ENCODE measurements at places on chromosomes 2 and 18. TPM values are rescaled to one million over a fixed set of nuclear protein-coding genes. Genes with fewer than 3 reads are reported as not detected.
A peak's percentile ranks its signal among the peaks of the same experiment; 100 is the strongest.

The LRATD1 gene
- 4.8 TPM for total RNA-seq

The PAIP2B gene
- 5.9 TPM for total RNA-seq

The DYSF gene
- 51.6 TPM for total RNA-seq

The KIAA2012 gene
- 0.31 TPM for total RNA-seq

The MYCN gene
- total RNA-seq: 5.9 TPM

The ASB18 gene
- total RNA-seq: 4.7 TPM

The B4GALT6 gene
- total RNA-seq: 3.9 TPM

The ALK gene
- total RNA-seq: 0.04 TPM

DNA sequence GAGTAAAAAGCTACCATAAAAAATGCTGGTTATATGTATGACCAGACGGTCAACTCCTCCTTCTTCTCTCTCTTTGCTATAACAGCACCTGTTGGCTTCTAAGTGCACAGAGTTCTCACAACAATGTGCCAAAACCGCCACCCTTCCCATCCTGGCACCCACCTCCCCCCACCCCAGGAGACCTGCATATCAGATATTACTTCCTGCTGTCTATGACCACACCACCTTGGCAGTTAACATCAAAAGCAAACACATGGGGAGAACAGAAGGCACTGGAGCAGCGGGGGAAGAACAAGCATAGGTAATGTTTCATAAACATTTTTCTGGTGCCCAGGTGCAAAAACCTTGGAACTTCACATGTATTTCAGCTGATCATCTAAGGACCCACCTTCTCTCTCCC, 15.5 kb downstream of the SPRED2 start:
- DNase-seq: no peak

GRCh38 chr18:58605027-58606020, 23.6 kb downstream of the ALPK2 start:
- no peak for DNase-seq

GRCh38 chr2:96330407-96330806, 5.2 kb upstream of the NCAPH start:
- DNase-seq: no peak

DNA sequence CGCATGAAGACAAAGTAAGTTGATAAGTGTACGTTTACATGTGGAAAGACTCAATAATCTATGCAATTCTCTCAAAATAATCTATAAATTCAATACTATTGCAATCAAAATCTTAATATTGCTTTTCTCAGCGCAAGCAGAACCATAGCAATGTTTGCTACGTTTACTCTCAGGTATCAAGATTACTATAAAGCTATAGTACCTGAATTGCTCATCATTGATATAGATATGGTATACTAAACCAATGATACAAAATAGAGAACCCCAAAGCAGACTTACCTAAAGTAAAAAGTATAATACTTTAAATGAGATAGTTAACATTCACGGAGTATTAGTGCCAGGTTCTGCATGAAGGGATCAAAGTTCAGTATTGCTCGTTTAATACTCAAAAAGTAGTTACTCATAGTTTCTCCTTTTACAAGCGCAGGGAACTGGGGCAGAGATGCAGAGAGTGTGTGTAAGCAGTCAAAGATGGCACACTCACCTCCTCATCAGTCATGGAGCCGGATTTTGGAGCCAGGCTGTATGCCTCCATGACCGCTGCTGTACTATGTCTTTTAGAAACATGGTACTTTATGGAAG, 391.0 kb upstream of the ID2 start:
- no peak for DNase-seq

DNA sequence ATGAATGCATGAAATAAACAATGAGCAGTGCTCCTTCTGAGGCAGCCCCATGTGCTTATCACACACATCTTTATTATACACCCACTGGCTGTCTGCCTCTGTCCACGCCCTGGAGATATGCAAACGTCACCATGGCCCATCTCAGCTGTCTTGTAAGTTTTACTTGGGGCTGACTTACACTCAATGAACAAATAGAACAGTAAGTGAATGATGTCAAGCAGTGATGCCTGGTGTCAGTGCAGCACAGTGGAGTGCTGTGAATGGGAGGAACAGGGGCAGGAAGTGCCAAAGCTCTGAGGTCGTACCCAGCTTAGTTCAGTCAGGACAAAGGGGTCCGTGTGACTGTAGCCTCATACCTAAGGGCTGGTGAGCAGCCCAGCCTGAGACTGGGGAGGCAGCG, 659.5 kb upstream of the HS6ST1 start:
- DNase-seq: no peak

DNA sequence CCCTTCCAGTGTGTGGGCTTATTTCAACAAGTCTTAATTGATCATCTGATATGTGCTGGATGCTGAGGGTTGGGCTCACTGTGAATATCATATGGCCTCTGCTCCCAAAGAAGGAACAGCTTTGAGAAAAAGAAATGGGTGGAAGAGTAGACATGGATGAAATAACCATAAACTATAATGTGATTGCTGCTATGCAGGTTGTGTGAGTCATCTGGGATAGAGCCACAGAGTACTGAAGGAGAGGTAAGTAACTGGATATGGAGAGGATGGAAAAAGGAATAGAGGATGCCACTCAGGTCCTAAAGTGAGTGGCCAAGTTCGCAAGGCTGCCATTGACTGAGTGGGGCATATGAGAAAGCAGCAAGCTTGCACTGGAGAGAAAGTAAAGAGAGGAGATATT, 8.7 kb upstream of the DSG2 start:
- no peak for DNase-seq

DNA sequence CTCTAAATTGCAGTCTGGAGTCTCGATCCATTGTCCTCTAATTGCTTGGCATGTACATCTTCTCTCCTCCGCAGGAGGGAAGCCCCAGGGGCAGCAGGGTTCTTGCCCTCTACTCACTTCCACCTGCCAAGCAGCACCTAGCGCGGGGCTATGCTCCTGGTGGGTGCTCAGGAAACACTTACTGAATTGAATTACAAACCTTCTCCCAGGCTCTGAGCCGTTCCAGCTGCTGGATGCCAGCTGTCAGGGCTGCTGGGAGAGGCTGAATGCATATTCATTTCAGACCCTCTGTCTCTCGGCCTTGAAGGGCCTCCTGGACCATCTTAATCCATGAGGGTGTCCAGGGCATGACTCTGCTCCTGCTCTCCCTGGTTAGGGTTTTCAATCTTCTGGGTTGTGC, 94.0 kb downstream of the CELF4 start:
- no peak for DNase-seq

DNA sequence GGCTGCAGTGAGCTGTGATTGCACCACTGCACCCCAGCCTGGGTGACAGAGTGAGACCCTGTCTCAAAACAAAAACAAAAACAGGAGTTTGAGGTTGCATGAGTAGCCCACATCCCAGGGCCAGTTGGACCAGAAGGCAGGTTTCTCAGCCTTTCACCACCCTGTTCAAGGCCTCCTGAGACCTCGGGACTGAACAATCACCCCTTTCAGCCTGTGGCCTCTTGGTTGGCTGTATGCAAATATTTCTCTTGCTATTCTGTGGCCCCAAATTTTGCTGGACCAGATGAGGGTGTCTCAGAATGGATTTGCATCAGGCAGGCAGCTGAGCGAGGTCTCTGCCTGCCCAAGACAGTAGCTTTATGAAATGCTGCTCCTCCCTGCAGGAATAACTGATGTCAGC, 56.9 kb downstream of the DPYSL5 start:
- DNase-seq: no peak

- no peak for DNase-seq
Measured at GRCh38 chr2:207467716-207468347, 61.9 kb upstream of the CREB1 start.

DNA sequence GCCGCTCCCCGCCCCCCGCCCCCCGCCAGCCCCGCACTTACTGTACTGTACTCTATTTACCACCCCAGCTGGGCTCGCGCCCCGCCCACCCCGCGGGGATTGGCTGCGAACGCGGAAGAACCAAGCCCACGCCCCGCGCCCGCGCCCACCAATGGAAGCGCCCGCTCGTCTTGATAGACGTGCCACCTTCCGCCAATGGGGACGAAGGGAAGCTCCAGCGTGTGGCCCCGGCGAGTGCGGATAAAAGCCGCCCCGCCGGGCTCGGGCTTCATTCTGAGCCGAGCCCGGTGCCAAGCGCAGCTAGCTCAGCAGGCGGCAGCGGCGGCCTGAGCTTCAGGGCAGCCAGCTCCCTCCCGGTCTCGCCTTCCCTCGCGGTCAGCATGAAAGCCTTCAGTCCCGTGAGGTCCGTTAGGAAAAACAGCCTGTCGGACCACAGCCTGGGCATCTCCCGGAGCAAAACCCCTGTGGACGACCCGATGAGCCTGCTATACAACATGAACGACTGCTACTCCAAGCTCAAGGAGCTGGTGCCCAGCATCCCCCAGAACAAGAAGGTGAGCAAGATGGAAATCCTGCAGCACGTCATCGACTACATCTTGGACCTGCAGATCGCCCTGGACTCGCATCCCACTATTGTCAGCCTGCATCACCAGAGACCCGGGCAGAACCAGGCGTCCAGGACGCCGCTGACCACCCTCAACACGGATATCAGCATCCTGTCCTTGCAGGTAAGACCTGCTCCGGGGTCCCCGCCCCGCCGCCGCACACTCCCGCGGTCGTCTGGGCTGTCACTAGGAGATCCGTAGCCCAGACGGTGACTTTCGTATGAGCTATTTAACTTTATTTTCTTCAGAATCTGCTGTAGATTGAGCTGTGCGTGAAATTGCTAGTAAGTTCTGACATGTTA, at the start of gene ID2:
Gene ID2, plus strand, starts transcription at position 271 of the 907 bp plus-strand sequence. Its CDS starts 110 bp downstream, at position 381.
- peak; percentile 100 for DNase-seq

DNA sequence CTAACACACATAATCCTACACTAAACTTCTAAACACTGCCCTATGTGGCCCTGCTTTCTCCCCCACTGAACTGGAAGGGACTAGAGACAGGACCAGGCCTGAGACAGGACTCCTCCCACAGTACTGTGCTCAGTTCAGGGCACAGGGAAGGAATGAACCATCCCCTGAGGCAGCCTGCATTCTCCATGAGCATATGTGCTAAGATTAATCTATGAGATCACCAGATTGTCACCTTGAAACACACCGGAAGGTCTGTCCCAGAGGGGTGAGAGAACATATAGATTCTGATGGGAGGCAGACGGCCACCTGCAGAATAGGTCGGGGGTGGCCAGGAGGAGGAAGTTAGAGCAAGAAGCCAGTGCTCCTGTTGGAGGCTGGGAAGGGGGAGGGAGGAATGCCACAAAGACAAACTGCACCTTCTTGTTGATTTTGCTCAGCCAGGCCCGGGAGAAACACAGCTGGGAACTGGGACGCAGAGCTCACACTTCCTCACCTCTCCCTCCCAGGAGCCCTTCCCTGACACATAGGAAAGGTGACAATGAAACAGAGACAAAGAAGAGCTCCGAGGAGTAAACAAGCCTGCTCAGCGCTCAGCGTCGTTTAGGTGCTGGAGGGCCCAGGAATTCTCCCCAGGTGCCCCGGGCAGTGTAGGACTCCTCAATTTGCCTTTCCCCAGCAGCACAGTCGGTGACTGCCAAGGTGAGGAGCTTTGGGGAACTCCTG, 52.1 kb downstream of the ZBTB7C start:
- DNase-seq: peak; percentile 36

- no peak for DNase-seq
Measured at GRCh38 chr18:8368512-8369217, 240.6 kb upstream of the RAB12 start.

GRCh38 chr18:43277164-43277600, at the start of gene SYT4:
Gene SYT4 (minus strand): TSS chr18:43277490. CDS start chr18:43277281, 209 bp downstream.
- peak; percentile 79 for DNase-seq

DNA sequence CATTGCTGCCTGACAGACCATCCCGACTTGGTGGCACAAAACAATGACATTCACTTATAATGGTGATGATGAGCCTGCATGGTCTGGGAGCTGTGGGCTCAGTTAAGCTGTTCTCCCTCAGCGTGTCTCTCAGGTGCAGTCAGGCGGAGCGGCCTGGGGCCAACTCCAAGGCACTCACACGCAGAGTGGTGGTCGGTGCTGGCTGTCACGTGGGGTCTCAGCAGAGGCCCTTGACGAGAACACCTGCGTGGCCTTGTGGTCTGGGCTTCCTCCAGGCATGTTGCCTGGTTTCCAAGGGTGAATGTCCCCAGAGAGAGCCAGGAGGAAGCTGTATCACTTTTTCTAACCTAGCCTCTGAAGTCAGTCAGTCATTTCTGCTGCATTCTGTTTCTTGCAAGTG, 29.8 kb downstream of the ARMC9 start:
- no peak for DNase-seq

GRCh38 chr18:79382681-79383387, 12.9 kb upstream of the NFATC1 start:
- no peak for DNase-seq

All from muscle of leg (tissue), 16 donors.